DMS79 treated with DMSO at 0.1 percent for 48 hours (cell line): ENCODE measurements at places on chromosomes 1 and 21.
A peak's percentile ranks its signal among the peaks of the same experiment; 100 is the strongest.

- no peak for DNase-seq
Observed at GRCh38 chr1:232528472-232529089, 101.4 kb downstream of the SIPA1L2 start.

- DNase-seq, result no peak
Observed at GRCh38 chr21:36839123-36839522, 127.3 kb downstream of the HLCS start.

DNA sequence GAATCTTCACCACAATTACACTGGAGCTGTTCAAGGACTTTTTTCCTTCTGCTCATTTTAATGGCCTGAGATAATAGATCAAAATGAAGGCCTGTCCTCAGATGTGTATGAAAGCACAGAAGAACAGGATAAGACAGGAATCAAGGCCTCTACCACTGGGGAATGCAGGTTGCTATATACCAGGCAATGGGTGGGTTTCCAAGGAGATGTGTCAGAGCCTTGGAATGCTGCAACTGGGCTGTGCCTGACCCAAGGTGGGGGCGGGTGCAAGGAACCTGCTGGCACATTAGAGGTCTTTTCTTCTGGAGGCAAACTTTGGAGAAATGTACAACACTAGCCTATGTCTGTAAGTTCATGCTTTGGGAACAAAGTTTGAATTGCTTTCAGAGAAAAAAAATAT lies 21.7 kb upstream of the LAMC2 start:
- no peak for DNase-seq

- peak; percentile 77 for DNase-seq
Observed at GRCh38 chr1:202662081-202662480, 48.2 kb downstream of the SYT2 start.

GRCh38 chr1:202365092-202365815 lies 16.8 kb downstream of the PPP1R12B start:
- DNase-seq, result no peak

- no peak for DNase-seq
Observed at GRCh38 chr1:163063143-163063542, 6.0 kb upstream of the RGS4 start.

- DNase-seq, result no peak
Observed at GRCh38 chr1:97745912-97746311, 174.9 kb downstream of the DPYD start.

DNA sequence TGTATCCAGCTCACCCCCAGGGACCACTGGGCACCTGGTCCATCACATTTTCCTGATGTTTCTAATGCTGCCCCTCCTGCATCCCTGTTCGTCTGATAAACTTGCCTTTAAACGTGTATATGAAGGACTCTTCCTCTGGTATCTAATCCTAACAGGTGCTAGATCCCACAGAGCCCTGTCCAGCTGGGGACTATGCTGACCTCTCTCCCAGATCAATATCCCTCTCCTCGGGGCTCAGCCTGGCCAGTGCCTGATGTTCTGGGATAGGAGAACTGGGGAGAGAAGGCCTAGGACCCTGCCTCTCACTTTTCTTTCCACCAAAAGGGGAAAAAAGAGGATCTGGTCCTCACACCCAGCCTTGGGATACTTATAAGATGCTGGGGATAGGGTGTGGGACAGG lies 1.4 kb upstream of the SLC5A9 start:
- no peak for DNase-seq

DNA sequence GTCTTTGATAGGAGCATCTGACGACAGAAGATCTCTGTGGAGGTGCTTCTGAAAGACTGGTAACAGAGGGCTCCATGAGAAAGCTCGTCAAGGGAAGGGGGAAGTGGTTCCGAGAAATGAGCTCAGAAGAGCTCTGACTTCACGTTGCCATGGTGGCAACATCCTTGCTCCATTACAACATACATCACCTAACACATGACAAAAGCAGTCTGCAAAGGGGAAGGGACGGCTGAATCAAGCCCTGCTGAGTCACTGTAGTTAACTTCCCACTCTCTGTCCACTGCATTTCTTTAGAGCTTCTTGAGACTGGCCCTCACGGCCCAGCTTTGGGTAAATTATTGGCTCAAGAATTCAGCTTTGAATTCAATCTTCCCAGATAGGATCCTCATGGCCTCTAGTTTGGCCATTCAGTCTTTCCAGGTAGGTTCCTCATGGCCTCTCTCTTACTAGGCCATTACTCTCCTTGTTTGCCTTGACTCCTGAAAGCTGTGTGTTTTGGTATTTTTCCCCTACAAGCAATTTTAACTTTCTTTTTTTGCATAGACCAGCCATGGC lies 88.0 kb upstream of the ZNF648 start:
- no peak for DNase-seq

DNA sequence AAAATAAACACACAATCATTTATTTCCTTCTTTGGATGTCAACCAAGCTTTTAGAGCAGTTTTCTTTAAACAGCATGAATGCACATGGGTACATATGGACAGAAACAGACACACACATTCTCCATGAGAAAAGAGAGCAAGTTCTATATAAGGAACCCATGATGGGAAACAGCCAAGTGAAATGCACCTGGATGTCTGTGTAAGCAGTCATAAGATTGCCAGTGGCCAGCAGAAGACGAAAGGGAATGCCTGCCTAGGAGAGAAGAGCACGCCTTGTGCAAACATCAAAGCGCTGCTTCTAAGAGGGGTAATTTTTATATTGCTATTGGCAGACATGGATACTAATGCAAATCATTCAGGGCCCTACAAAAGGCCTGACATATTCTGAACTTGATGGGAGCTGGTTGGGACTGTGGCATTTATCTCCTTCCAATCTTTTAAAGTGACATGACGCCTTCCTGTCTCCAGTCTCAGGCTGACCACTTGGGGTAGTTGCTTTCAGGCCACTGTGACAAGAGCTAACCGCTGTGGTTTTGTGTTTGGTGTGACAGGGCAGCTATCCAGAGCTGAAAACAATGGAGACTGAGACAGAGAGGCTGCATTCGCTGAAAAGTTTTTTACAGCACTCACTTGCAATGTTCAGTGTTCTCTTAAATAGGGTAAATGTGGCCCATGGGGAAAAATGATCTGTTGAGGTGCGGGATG lies 75.0 kb upstream of the DPT start:
- DNase-seq, result no peak

- DNase-seq, result peak; percentile 96
Observed at GRCh38 chr1:32716312-32717148, 14.0 kb upstream of the SYNC start.

DNA sequence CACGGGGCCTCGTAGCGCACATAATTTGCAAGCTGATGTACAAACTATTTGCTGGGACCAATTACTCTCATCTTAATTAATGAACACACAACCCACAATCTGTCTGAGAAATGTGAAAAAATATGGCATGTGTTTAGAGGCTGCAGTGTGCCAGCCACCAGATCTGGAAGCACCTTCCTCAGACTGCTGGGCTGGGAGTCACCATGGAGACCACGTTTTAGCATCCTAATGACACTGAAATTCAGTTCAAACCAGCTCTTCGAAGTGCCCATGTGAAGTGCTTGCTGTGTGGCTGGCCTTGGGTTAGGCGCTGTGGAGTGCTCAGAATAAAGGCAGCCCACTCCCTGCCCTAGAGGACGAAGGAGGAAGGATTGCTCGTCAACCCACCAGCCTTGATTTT lies 482.4 kb downstream of the OMA1 start:
- no peak for DNase-seq

DNA sequence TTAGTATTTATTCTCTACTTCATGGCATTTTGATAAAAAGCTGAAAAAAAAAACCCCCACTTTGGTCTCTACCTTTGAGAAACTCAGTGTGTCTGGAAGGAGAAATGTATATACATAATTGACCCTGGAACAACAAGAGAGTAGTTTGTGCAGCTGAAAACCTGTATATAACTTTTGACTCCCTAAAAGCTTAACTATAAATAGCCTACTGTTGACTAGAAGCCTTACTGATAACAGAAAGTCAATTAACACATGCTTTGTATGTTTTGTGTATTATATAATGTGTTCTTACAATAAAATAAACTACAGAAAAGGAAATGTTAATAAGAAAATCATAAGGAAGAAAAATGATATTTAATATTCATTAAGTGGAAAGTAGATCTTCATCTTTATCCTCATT lies 88.0 kb downstream of the NEK7 start:
- no peak for DNase-seq

DNA sequence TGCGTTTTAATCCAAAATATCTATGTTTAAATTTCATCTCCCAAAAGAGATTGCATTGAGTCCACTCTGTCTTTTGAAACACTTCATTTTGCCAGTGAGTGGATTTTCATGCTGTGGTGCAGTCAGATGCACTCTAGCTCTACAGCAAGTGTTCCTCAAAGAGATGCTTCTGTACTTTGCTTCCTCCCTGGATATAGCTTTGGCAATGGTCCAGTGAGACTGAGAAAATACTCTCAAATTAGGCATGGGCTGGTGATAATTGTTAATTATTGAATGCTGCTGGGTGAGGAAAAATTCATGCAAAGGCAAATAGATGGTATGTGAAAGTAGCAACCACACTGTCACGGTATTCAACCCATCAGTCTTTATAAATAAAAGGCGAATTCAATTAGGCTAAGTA lies 396.9 kb downstream of the ADGRL2 start:
- peak; percentile 18 for DNase-seq

- peak; percentile 60 for DNase-seq
Observed at GRCh38 chr1:43274125-43274803, 4.5 kb downstream of the TMEM125 start.

GRCh38 chr1:99277066-99277465 lies 12.8 kb downstream of the PLPPR4 start:
- DNase-seq, result no peak

DNA sequence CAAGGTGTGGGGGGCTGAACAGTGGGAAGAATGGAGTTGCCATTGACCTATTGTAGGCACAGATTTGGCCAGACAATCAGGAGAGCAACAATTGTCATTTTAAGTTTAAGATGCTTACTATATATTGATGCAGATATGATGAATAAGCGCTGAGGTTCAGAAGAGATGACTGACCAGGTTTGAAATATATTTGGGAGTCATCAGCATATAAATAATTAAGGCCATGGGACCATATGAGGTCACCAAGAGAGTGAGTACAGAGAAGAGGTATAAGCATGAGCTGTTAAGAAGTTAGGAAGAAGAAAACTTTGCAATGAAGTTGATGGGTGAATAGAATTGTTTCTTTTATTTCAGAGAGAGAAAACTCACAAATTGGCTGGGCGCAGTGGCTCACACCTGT lies 4.5 kb upstream of the GADD45A start:
- DNase-seq, result no peak

GRCh38 chr1:17579951-17580939 lies 40.7 kb downstream of the ARHGEF10L start:
- DNase-seq, result no peak

DNA sequence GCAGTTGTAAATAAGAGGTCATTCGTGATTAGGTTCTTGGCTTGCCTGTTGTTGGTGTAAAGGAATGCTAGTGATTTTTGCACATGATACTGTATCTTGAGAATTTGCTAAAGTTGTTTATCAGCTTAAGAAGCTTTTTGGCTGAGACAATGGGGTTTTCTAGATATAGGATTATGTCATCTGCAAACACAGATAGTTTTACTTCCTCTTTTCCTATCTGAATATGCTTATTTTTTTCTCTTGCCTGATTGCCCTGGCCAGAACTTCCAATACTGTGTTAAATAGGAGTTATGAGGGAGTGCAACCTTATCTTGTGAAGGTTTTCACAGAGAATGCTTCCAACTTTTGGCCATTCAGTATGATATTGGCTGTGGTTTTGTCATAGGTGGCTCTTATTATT lies 576.1 kb upstream of the RGS18 start:
- DNase-seq, result no peak

DNA sequence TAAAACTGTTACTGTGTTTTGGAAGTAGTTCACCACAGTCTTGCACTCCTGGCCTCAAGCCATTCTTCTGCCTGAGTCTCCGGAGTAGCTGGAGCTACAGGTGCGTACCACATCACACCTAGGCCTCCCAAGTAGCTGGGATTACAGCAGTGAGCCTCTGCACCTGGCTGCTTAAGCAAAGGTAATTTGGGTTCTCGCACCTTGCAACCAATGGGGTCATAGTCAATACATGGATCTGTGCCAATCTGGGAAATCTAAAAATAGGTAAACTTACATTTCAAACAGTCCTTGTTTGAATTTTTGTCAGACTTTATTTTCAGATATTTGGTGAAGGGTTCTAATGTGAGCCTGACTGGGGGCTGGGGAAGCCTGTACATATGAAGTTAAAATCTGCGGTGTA lies 466.5 kb downstream of the PCP4 start:
- no peak for DNase-seq

- no peak for DNase-seq
Observed at GRCh38 chr1:41649396-41650027, 165.0 kb upstream of the EDN2 start.

DNA sequence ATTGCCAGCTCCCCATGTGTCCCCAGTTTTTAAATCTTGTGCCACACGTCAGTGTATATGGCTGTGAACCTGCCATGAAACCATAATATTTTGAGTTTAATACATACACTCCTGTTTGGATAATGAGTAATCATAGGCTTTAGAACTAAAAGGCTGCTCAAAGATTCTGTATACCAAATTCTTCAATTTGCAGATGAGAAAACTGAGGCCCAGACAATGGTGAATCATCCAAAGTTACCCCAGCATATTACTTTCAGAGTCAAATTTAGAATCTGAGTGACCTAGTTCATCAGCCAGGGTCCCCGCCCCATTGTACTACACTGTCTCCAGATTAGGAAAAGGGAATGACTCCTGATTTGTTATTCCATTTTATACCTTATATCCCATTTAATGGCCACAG lies 224.6 kb downstream of the FGGY start:
- DNase-seq, result no peak

- no peak for DNase-seq
Observed at GRCh38 chr1:115911294-115911693, 65.0 kb upstream of the SLC22A15 start.

DNA sequence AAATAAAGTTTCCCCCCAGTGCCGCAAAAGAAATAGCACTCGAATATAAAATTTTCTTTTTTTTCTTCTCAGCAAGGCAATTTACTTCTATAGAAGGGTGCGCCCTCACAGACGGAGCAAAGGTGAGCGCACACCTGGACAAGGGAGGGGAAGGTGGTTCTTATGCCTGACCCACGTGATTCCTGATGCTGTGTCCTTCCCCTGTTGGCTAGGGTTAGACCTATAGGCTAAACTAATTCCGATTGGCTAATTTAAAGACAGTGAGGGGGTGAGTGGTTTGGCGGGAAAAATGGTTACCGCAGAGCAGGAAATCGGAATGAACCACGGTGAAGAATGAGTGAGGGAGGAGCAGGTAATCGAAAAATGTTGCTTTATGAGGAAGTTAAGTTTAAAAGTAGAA lies 607 bp upstream of the FAAH start:
- DNase-seq, result no peak

DNA sequence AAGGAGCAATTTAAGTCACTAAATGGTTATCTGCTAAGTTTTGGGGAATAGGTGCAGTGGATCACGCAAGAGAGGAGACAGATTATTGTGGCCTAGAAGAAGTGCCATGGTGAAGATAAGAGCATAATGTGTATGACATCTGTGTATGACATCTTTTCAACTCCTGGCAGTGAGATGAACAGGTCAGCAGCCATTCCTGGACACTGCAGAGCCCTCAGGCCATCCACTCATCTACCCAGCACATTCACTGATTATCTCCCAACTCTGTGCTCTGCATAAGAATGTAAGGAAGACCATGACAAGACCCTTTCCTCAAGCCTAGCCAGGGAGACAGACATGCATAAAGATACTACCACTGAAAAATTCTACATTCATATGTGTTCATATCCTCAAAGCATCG lies 73.7 kb downstream of the DDR2 start:
- no peak for DNase-seq
